ENCODE measurements at places on chromosomes 4 and X. TPM values are rescaled to one million over a fixed set of nuclear protein-coding genes. Genes with fewer than 3 reads are reported as not detected.

The RTL9 gene
- total RNA-seq = 0.11 TPM

The AKAP4 gene
- not detected for total RNA-seq

The TMPRSS11B gene
- total RNA-seq = not detected

DNA sequence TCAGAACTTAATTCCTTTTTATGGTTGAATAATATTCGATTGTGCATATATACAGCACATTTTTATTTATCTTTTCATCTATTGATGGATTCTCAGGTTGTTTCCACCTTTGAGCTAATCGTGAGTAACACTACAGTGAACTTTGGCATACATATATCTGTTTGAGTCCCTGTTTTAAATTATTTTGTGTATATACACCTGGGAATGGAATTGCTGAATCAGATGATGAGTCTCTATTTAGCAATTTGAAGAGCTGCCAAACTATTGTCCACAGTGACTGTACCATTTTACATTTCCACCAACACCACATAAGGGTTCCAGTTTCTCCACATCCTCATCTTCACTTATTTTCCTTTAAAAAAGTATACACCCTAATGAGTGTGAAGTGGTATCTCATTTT is 166.2 kb upstream of the FGF13 start:
- no peaks in the 10 kb centered on the region for H3K27me3 ChIP-seq
- DNase-seq = no peak
- H3K36me3 ChIP-seq = no peaks in the 10 kb centered on the region
- H3K27ac ChIP-seq = no peak overlapping the region
- H3K4me1 ChIP-seq = no peaks in the 10 kb centered on the region
- H3K4me3 ChIP-seq = no peak overlapping the region

DNA sequence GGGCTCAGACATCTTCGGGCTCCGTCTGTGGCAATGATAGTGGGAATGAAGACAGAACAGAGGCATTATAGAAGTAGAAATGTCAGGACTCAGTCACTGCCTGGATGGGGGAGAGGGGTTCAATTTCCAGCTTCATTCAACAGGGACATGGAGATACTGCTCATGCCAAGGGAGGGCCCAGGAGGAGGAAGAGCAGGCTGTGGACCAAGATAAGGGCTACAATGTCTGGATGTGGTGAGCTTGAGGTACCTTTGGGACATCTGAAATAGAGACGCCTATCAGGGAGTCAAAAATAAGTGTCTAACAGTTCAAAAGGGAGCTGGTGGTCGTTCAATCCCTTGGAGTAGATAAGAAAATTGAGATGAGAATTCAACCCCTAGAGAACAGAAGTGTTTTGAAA is 34.5 kb downstream of the ELF4 start:
- DNase-seq = no peak
- H3K27ac ChIP-seq = no peak overlapping the region
- no peaks in the 10 kb centered on the region for H3K4me1 ChIP-seq
